NCI-H748 treated with DMSO at 0.1 percent for 48 hours (cell line): ENCODE measurements at places on chromosomes 6 and 20.

DNA sequence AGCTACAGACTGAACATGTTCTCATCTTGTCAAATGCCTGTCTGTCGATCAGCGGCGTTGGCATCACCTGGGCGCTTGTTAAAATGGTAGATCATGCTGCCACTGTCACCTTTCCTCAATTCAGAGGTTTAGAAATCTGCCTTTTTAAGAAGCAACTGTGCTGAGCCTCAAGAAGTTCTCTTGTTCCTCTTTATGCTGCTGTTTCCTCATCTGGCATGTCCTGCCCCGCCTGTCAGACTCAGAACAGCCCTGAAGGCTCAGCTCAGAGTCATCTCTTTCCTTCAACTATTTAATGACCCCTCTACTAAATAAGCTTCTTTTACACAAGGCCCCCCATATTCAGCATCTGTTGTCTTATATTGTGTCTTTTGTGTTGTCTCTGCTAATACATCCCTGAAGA lies 368.2 kb downstream of the EPM2A start:
- DNase-seq: no peak

DNA sequence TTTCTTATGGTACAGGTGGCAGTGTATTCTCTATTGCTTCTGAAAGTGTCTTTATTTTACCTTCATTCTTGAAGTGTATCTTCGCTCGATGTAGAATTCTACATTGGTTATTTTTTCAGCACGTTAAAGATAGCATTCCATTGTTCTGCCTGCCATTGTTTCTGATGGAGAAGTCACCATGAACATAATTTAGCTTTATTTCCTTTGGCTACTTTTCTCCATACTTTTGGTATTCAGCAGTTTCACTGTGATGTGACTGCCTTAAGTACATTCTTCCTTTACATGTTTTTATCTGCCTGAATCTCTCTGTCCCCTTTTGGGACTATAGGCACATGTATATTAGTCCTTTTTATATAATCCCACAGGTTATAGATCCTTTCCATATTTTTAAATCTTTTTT lies 19.0 kb downstream of the ZNF133 start:
- DNase-seq: no peak

GRCh38 chr6:137904822-137905617 lies 38.0 kb downstream of the TNFAIP3 start:
- no peak for DNase-seq

DNA sequence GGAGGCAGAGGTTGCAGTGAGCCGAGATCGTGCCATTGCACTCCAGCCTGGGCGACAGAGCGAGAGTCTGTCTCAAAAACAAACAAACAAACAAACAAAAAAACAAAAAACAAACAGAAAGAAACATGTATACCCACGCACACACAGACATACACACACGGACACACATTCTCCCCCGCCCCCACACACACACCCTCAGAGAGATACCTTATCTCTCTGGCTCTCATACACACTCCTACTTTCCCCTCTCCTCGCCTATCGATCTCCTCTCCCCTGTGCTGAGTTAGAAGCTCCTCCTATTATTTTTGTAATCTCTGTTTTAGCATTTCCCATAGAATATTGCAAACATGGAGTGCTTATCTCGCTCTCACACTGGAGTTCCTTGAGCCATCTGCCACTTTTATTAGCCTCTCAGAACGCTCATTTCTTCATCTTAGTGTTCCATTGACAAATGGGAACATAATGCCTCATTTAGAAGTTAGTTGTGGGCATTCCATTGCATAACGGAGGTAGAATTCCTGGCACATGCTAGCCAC lies 144.2 kb upstream of the CITED2 start:
- no peak for DNase-seq

GRCh38 chr20:3759884-3760283 lies 7.7 kb downstream of the ADISSP start:
- DNase-seq: no peak

DNA sequence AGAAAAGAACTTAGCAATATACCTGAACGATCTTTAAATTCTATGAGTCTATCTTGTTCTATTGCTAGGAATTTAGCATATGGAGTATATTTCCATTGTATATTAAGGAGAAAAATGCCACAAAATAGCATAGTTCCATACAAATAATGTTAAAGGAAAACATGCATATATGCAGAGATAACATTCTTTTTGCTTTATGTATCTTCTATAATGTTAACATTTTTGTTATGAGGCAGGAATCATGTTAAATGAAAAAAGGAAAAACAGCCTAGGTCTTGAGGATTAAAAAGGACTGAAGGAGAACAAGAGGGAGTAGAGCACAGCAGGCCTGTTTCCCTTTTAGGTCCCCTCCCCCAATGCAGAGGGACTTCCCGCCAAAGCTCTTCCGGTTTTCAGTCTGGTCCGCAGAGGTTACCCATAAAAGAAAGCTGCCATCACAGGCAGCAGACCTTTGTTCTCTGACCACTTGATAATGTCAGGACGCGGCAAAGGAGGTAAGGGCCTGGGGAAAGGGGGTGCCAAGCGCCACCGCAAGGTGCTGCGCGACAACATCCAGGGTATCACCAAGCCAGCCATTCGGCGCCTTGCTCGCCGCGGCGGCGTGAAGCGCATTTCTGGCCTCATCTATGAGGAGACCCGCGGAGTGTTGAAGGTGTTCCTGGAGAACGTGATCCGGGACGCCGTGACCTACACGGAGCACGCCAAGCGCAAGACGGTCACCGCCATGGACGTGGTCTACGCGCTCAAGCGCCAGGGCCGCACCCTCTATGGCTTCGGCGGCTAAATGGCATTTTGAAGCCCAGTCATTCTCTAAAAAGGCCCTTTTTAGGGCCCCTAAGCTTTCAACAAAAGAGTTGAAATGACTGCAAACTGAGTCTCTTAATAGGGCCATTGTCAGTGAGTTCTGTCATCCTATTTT lies 108.4 kb upstream of the PRSS16 start:
- no peak for DNase-seq

DNA sequence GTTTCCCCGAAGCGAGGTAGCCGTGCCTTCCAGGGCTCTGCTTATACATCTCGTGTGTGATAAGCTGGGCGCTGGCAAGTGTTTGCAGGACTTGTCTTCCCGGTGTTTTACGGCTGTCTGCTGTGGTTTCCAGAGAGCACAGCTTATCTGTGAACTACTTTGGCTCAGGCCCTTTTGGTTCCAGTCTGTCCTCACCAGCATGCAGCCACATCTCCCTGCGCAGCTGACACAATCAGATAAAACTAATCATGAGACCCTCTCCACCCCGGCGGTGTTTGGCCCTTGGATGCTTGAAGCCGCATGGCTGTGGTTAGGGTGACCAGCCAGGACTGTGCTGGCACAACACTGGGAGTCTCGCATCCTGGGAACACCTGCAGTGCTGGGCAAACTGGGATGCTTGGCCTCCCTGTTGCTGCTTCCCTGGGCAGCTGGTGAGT lies 241.8 kb upstream of the FOXQ1 start:
- DNase-seq: no peak

DNA sequence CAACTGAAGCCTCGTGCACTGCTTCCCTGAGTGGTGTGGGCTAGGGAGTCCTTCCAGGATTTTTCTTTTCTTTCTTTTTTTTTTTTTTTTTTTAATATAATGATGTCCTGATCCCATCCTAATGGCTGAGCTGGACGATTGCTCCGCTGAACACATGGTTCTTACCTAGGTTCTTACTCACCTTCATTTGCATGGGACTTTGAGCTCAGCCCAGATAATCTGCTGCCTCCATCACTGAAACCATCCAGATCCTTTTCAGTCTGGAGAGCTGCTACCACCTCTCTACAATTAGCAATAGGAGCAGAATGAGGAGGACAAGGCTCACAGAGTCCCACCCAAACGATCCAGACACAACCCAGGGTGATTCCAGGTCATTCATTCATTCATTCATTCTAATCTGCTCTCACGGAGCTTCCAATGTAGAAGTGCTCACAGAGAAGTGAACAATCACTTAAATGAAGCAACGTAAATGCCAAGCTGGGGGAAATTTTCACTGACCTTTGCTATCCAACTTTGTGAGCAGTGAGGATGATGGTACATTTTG lies 246.3 kb upstream of the RREB1 start:
- DNase-seq: no peak

DNA sequence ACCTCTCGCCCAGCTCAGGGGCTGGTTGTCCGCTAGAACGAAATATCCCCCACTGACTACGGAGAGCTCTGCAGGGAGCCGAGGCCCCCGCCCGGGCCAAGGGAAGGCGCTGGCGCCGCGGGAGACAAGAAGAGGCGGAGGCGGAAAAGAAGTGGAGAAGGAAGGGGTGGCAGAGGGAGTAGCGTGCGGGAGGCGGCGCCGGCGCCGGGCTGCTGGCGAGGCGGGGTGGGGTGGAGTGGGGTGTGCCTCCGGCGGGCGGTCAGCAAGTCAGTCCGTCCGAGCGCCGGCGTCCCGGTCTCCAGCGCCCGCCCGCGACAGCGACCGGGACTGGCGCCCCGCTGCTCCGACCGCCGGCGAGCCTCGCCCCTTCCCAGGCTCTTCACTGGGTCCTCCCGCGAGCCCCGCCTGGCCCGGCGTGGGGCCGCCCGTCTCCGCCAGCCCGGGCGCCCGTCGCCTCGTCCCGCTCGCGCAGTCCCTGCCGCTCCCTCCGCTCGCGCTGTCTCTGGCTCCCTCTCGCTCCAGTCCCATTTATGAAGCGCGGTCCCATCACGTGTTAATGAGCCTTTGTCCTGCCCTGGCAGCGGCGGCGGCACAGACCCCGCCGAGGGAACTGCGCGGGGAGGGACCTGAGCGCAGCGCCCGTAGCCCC lies at the start of gene CNR1:
Gene CNR1, minus strand, starts transcription at position 504 of the 649 bp plus-strand sequence. CDS start 21,073 bp downstream, outside the sequence.
- DNase-seq: peak; percentile 29

DNA sequence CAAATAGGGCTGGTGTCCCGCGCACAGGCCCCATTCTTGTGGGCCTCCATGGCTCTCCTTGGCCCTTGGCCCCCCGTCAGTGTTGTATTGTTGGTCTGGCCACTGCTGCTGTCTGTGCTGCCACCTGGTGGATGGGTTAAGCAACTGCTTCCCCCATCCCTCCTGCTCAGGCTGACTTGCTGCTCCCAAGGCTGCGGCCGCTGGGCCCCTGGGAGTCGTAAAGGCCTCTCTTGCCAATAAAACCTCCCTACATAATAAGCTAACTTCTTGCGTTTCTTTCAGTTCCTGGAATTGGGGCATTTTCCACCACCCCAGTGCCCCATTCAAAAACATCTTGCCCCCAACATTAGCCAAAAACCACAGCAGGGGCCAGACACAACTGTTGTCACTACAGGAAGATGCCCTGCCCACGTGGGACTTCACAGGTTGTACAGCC lies 27.1 kb downstream of the CD83 start:
- peak; percentile 74 for DNase-seq

GRCh38 chr20:53707371-53708055 lies 113.9 kb upstream of the ZNF217 start:
- no peak for DNase-seq

GRCh38 chr6:94463306-94463705 lies 1043.9 kb upstream of the EPHA7 start:
- no peak for DNase-seq

GRCh38 chr6:147711476-147711875 lies 203.0 kb downstream of the SAMD5 start:
- DNase-seq: peak; percentile 14

GRCh38 chr6:29092957-29093356 lies 5.8 kb upstream of the OR2B3 start:
- DNase-seq: no peak

DNA sequence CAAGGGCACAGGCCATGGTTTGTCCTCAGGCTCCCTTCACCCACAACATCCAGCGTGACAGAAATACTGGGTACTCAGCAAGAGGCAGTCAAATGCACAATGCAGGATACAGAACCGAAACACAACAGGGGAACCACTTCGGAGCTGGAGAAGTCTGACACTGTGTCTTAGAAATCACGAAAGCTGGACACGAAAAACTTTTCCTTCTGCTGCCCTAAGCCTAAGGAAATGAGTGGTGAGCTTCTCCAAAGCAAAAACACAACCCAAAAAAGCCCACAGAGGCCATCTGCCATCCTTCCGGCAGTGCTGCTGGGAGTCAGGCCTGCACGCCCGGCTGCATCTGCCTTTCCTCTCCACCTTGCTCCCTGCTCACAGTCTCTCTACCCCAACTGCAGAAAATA lies 106.3 kb downstream of the SLC23A2 start:
- DNase-seq: no peak

DNA sequence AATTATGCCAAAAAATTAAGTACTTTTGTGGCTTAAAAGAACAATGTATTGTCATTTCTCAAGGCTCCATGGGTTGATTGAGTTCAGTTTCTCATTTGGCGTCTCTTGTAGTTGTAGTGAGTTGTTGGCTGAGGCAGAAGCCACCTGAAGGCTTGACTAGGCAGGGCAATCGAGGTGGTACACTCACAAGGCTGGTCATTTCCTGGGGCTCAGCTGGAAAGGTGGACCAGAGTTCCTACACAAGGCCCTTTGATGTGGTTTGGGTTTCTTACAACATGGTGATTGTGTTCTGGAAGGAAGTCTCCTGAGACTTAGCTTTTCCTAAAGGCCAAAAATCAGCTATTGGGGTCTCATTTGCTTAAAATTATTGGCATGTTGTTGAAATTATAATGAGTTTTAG lies 22.6 kb downstream of the MAS1 start:
- no peak for DNase-seq

- no peak for DNase-seq
Observed at GRCh38 chr6:142440600-142441293, 138.9 kb downstream of the ADGRG6 start.

- no peak for DNase-seq
Observed at GRCh38 chr6:25058941-25059340, 123.2 kb upstream of the RIPOR2 start.

GRCh38 chr20:47368301-47368700 lies 11.8 kb upstream of the ZMYND8 start:
- no peak for DNase-seq

DNA sequence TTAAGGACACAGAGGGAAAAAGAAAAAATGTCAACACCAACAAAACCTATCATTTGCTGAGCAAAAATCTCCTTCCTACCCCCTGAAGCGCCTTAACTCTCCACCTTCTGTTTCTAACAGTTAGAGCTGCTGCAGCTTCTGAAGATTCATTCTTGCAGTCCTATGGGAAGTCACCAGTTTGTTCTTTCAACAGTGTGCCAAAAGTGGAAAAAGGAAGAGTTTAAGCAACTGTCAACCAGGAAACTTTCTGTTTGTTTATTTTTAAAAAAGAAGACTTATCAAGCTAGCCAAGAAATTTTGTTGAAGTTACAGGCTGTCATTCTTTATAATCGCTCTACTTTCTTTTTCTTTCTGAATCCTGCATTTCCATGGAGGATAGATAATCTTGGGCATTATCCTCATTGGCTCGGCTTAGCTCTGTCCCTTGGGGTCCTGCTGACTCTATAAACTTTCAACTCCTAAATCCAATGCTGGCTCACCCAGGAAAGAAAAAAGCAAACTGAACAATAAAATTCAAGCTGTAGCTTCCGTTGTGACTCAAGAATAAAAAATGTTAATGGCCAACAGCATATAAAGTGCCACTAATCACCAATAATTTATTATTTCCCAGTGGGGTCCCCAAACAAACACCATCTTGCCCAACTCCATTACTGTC lies 172.8 kb upstream of the CITED2 start:
- no peak for DNase-seq
